ENCODE measurements at places on chromosomes 12 and 14.

- DNase-seq = no peak
Observed at GRCh38 chr12:12461923-12462315, 100.7 kb downstream of the DUSP16 start.

DNA sequence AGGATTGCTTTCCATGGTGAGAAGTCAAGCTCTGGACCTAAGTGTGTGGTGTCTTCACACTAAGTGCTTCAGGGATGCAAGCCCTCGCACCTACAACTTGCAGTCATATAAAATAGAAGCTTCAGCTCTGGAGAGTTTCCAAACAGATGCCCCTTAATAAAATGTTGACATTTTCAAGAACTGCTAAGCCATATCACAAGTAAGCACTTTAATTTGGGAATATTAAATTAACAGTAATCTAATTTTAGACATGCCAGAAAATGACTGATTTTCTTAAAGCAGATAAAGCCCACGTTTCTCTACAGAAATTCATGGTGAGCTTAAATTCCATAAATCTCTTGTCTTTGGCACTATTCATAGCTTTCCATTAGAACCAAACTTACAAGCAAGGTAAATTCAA lies 600.1 kb upstream of the FLRT2 start:
- DNase-seq = no peak

GRCh38 chr14:25537846-25538455 lies 488.0 kb upstream of the STXBP6 start:
- no peak for DNase-seq

GRCh38 chr12:121128908-121129810 lies 3.5 kb upstream of the P2RX7 start:
- DNase-seq = peak; percentile 76

- peak; percentile 65 for DNase-seq
Observed at GRCh38 chr12:10673659-10674384, at the start of gene STYK1. Gene STYK1 (minus strand): TSS chr12:10674052. CDS start chr12:10634618, 39,434 bp downstream.

GRCh38 chr14:89757313-89757939 lies 197.1 kb downstream of the EFCAB11 start:
- DNase-seq = no peak

GRCh38 chr12:128914908-128915563 lies 61.8 kb downstream of the GLT1D1 start:
- DNase-seq = no peak

DNA sequence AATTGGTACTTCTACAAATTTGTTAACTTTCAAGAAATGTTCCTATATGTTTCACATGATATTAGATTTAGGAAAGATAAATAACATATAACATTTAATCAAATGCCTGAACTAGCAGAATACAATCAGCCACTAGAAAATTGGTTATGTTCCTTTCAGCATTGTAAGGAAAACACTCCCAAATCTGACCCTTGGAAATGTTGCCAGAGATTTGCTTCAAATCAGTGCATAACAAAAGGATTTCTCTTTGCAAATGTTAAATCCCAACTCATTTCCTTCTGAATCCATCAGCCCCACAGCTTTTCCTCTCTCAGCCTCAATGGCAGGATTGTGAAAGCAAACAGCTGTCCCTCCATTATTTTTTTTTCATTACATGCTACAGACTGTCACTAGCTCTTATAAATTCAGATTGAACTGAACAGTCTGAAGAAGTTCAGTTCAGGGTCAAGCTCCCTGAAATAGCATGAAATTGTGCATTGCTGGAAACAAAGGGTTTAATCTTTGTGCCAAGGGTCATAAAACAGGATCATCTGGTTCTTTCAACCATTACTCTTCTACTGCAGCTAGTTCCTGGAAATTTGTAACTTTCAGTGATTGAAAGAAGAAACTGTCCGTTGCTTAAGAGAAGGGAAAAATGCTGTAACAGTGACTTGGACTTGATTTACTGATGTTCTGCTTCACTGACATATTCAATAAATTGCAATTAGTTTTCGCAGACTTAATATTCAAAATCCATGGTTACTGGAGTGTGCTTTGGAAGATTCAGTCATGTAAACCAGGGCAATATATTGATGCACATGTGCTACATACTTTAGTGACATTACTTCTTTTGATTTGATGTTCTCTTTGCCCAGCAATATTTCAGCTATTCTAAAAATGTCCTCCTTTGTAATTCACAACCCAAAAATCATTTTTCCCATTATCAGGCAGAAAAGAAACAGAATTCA lies 246.4 kb downstream of the RPL10L start:
- no peak for DNase-seq

DNA sequence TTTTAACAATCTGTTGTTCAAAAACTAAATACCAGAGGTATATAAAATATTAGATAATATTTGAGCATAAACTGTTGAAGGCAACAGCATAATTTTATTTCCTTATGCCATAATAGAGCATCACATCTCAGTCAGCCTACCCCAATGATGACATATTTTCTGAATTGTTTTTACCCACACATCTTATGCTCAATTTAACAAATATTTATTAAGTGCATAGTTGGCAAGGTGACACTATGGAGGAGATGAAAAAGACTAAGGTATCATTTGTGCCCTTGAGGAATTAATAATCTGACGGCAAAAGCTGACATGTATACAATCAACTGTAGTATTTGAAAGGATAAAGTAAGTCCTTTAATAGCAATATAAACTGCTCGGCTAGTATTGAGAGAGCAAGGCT lies 102.4 kb downstream of the SYT1 start:
- no peak for DNase-seq

DNA sequence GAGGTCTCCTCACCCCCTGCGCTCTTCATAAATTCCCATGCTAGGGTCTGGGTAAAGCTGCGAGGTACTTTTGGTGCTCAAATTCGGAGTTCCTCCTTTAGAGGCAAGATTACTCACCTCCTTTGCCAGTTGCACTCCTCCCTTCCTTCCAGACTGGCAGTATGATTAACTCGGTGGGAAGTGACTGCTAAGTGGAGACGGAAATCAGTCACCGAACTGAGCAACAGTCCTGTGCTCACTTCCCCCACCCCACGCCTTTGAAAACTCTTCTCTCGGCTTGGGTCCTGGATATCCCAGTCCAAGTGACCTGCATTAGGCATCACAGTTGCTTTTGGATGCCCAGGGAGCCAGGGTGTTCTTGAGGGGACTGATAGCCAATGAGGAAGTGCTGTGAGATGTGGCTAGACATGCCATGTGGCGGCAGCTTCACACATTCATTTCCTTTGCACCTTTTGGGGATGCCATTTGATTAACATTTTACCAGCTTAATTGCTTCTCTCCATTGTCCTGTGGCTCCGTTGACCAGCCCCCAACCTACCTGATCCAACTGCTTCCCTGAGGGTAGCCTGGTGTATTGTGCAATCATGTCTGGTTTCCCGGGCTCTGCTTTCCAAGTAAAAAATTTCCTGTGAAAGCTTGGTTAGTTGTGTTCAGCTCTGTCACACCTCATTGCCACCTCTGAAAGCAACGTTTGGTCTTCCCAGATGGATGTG lies 840 bp downstream of the PNP start:
- DNase-seq = no peak

- DNase-seq = no peak
Observed at GRCh38 chr14:102799684-102800562, 22.7 kb downstream of the TRAF3 start.

DNA sequence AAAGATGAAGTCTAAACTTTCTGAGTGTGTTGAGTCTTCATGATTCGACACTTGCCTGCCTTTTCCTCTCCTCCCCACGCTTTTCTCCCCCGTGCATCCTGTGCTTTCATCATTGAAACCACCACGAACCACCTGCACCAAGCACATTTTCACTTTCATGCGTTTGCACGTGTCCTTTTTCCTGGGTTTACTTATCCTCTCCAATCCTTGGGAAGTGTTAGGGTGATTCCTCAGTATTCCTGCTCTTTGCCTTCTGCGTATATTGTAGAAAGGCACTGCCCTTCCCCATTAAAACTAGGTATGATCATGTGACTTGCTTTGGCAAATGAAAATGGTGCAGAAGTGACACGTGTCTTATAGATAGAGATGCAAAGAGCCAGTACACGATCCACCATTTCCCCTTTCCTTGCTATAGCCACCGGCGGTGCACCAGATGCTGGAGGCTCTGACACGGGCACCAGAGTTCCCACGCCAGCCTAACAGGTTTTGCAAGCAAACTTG lies 106.6 kb downstream of the BRMS1L start:
- no peak for DNase-seq

GRCh38 chr12:76687981-76688380 lies 75.9 kb upstream of the ZDHHC17 start:
- DNase-seq = no peak

GRCh38 chr14:99554757-99555531 lies 49.1 kb downstream of the CCDC85C start:
- no peak for DNase-seq

GRCh38 chr12:86634456-86635410 lies 378.5 kb upstream of the MGAT4C start:
- DNase-seq = no peak

GRCh38 chr12:115308918-115309317 lies 624.9 kb upstream of the TBX3 start:
- no peak for DNase-seq

GRCh38 chr12:41186026-41186425 lies 2.1 kb upstream of the PDZRN4 start:
- no peak for DNase-seq

GRCh38 chr12:123160801-123161487 lies 10.1 kb upstream of the PITPNM2 start:
- no peak for DNase-seq

- DNase-seq = no peak
Observed at GRCh38 chr12:53806721-53807120, 54.9 kb upstream of the CISTR start.

GRCh38 chr14:39877577-39878190 lies 445.5 kb upstream of the FBXO33 start:
- no peak for DNase-seq

DNA sequence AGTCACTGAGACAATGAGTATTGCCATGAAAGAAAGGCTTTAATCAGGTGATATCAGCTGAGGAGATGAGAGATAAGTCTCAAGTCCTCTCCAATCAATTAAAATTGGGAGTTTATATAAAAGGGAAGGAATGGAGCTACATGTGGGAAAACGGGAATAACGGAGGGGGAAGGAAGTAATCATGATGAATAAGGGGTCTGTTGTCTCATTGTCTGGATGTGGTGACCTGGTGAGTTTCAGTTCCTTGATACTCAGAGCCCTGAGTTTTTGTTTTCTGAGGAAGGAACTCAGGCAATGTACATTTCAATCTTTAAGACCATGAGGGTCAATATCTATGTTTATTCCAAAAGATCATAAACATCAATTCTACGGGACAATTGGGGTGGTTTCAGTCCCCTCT lies 198.8 kb downstream of the KITLG start:
- DNase-seq = no peak

GRCh38 chr12:62750941-62751809 lies 183.8 kb downstream of the PPM1H start:
- no peak for DNase-seq

DNA sequence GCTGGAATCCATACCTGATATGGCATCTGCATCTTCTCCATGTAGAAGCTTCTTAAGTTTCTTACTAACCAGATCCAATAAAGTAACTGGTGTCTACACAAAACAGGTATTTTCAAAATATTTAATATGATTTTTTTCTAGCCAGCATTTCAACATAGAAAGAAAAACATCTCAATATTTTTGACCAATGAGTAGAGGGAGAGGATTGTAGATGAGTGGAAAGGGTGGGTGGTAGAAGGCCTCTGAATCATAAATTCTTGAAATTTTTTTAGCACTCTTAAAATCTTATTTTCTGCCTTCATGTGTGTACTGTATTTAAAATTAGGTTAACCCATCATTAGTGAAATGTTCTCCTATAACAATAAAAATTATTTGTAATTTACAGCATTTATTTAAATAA lies 18.0 kb downstream of the DEPDC4 start:
- no peak for DNase-seq

GRCh38 chr12:94135896-94136295 lies 12.5 kb upstream of the PLXNC1 start:
- DNase-seq = no peak

GRCh38 chr12:98106031-98106683 lies 409.2 kb upstream of the TMPO start:
- DNase-seq = no peak

GRCh38 chr12:52019113-52019770 lies 12.5 kb downstream of the TAMALIN start:
- DNase-seq = no peak

- DNase-seq = no peak
Observed at GRCh38 chr14:24066496-24067132, 4.7 kb upstream of the CPNE6 start.

DNA sequence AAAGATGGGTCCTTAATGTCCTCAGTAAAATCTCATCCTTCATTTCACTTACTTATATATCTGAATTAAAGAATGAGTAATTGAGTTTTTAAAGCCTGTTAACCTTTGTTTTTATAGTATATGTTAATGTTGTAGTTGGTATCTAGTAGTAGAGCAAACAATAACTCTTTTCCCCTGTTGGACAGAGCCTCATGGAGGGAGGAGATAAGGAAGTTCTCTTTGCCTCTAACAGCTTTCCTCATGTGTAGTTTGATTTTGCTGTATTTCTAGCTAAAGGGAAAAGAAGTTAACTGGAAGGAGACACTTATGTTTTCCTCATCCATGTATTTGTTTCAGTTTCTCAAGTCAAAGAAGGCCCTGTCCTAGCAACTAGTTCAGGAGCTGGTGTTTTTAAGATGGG lies 55.3 kb downstream of the RAD52 start:
- DNase-seq = no peak

GRCh38 chr12:96687719-96688118 lies 198.3 kb downstream of the CFAP54 start:
- no peak for DNase-seq

GRCh38 chr14:99035712-99036610 lies 236.0 kb downstream of the BCL11B start:
- DNase-seq = no peak

GRCh38 chr14:95862243-95862642 lies 14.4 kb upstream of the TUNAR start:
- no peak for DNase-seq

GRCh38 chr14:51880835-51881580 lies 20.6 kb downstream of the GNG2 start:
- DNase-seq = no peak

GRCh38 chr14:98114122-98114895 lies 1157.7 kb downstream of the BCL11B start:
- no peak for DNase-seq

- peak; percentile 6 for DNase-seq
Observed at GRCh38 chr14:76924371-76925096, 98.3 kb downstream of the LRRC74A start.

- no peak for DNase-seq
Observed at GRCh38 chr12:7154901-7155470, 24.8 kb downstream of the CLSTN3 start.

All from effector CD8-positive, alpha-beta T cell (primary cell).